ENCODE measurements at places on chromosomes 6 and 20.

GRCh38 chr6:157104803-157105202, 218.5 kb downstream of the TMEM242 start:
- no peak for DNase-seq

GRCh38 chr6:26021350-26022131, 58.9 kb downstream of the TRIM38 start:
- peak; percentile 93 for DNase-seq

DNA sequence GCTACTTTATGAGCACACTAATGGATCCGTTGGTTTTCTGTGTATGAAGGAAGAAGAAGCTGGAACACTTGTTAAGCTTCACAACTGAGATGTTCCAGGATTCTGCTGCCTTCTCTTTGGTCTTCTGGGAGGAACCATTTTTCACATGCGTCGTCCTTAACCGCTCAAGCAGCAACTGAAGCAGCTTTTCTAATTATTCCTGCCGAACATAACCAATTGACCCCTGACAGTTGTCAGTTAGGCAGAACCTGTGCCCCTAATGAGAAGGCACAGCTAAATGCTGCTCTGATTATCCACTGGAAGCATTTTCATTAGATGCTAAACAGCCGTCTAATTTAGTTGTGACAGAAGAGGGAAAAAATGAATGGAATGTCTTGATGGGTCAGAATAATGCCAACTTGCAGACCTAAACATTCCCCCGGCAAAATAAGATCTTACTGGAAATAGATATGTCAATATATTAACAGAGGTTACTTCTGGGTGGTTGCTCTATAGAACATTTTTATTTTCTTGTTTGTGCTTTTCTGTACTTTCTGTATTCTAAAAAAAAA, 85.0 kb upstream of the SMLR1 start:
- DNase-seq: no peak

- no peak for DNase-seq
Observed at GRCh38 chr20:44018259-44018941, 103.7 kb downstream of the TOX2 start.

DNA sequence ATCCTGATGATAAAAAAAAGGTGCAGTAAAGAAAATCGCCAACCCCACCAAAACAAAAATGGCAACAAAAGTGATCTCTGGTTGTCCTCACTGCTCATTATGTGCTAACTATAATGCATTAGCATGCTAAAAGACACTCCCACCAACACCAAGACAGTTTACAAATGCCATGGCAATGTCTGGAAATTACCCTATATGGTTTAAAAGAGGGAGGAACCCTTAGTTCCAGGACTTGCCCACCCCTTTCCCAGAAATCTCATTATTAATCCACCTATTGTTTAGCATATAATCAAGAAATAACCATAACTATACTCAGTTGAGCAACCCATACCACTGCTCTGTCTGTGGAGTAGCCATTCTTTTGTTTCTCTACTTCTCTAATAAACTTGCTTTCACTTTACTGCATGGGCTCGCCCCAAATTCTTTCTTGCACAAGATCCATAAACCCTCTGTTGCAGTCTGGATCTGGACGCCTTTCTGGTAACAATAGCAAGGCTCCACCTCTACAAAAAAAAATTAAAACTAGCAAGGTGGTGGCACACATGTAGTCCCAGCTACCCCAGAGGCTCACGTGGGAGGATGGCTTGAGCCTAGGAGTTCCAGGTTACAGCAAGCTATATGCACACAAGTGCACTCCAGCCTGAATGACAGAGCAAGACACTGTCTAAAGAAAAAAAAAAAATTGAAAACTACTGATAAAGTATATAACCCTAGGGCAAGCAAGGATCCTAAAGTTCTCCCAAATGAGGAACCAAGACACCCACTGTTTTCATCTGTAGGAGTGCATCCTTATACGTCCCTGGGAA, 278.8 kb upstream of the JARID2 start:
- DNase-seq: no peak

GRCh38 chr6:161482517-161482858, 208.6 kb upstream of the AGPAT4 start:
- no peak for DNase-seq

DNA sequence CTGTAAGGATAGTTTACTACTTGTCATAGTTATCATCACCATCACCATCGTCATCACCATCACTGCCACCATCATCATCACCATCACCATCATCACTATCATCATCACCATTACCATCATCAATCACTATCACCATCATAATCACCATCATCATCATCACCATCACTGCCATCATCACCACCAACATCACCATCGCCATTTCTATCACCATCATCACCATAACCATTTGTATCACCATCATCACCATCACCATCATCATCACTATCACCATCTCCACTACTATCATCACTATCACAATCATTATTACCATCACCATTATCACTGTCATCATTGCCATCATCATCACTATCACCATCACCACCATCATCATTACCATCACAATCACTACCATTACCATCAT, 655.5 kb upstream of the DEFB115 start:
- DNase-seq: no peak

DNA sequence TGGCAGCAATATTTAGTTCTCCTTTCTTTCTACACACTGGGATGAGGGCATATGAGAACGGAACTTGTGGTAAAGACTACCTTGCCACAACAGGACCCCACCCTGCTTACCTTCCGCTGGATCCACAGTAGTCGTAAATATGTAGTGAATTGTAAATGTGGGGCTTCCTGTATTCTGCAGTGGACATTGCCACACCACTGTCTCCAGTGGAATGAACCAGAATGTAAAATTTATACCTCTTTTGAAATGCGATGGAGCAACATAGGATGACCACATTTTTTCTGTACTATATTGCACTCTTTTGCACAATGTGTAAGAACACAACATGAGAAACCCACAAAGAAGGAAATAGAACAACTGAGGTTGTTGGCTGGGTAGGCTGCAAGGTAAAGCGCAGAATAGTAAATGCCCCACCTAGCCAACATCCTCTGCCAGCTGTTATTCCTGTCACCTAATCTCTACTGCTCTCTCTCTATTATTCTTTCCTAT, 16.1 kb upstream of the RIPOR2 start:
- peak; percentile 80 for DNase-seq

GRCh38 chr6:66226109-66226508, 519.1 kb upstream of the EYS start:
- DNase-seq: no peak

- no peak for DNase-seq
Observed at GRCh38 chr6:43779852-43780236, 9.8 kb downstream of the VEGFA start.

DNA sequence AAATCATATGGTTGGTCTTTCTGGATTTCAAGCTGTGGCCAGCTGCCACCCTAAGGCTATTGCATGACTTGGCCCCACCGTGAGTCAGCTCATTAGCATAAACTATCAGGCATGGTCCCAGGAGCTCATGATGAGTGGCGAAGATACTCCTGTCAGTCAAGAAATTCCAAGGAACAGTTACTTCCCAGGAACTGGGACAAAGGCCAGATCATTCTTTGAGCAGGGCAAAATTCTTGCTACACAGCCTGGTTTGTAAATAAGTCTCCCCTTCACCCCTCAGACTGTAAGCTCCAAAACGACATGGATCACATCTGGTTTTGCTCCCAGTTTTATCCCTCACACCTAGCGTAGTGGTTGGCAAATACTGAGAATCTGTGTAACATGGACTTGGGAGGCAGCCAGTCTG, 33.0 kb upstream of the KIAA1586 start:
- DNase-seq: no peak

Data from CD4-positive, alpha-beta memory T cell (primary cell).